Psoas muscle (tissue), 8 donors: ENCODE measurements at places on chromosomes 1 and 21.

GRCh38 chr21:43731891-43732711 is 13.2 kb downstream of the PDXK start:
- DNase-seq, result peak; percentile 61

DNA sequence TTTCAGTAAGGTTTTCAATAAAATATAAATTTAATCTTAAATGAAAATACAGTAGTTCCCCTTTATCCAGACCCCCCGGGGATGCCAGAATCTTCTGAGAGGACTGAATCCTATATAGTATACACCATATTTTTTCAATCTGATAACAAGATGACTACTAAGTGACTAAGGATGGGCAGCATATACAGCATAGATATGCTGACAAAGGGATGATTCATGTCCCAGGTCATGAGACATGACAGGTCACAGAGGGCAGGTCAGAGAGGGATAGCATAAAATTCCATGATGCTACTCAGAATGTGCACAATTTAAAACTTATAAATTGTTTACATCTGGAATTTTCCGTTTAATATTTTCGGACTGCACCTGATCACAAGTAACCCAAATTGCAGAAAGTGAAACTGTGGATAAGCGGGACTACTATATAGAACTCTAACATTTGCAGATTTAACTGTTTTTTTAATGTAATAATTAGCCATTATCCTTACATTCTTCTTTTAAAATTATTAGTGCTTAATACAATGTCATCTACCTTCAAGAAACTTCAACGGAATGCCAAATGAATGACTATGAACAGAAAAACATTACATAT is 48.8 kb downstream of the LRRC40 start:
- DNase-seq, result no peak

- no peak for DNase-seq
These were observed 117.5 kb downstream of the TOMM20 start for GRCh38 chr1:235011064-235011598.

DNA sequence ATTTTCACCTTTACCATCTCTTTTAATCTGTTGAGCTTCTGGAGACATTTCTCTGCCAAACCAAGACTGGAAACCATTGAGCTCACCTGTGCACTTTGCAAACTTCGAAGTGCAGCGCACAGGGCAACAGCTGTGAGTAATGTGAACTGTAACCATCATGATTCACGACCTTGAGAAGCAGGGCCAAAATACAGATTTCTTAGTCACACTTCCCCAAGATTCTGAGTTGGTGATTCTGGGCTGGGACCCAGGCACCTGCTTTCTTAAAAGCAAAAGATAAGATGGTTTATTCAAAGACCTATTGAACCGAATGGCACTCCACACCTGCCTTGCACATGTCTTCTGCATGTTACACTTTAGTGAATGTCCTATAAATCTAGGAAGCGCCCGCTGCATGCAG is 10.2 kb downstream of the AGTRAP start:
- no peak for DNase-seq

DNA sequence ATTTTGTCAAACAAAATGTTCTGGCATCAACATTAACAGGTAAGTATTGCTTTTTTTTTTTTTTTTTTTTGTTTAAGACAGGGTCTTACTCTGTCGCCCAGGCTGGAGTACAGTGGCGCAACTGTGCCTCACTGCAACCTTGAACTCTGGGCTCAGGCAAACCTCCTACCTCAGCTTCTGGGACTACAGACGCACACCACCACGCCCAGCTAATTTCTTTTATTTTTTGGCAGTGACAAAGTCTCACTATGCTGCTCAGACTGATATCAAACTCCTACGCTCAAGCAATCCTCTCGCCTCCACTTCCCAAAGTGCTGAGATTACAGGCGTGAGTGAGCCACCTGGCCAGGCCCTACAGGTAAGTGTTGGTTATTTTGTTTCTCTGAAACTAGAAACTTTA is 2.4 kb downstream of the TUT4 start:
- no peak for DNase-seq

GRCh38 chr1:156624814-156625435 is 5.7 kb downstream of the HAPLN2 start:
- no peak for DNase-seq

- no peak for DNase-seq
These were observed 16.2 kb upstream of the ARHGAP29 start for GRCh38 chr1:94253456-94254017.

- no peak for DNase-seq
These were observed 7.9 kb upstream of the NT5C1A start for GRCh38 chr1:39679821-39680220.

GRCh38 chr1:9413071-9413876 is 120.6 kb downstream of the SPSB1 start:
- peak; percentile 82 for DNase-seq

DNA sequence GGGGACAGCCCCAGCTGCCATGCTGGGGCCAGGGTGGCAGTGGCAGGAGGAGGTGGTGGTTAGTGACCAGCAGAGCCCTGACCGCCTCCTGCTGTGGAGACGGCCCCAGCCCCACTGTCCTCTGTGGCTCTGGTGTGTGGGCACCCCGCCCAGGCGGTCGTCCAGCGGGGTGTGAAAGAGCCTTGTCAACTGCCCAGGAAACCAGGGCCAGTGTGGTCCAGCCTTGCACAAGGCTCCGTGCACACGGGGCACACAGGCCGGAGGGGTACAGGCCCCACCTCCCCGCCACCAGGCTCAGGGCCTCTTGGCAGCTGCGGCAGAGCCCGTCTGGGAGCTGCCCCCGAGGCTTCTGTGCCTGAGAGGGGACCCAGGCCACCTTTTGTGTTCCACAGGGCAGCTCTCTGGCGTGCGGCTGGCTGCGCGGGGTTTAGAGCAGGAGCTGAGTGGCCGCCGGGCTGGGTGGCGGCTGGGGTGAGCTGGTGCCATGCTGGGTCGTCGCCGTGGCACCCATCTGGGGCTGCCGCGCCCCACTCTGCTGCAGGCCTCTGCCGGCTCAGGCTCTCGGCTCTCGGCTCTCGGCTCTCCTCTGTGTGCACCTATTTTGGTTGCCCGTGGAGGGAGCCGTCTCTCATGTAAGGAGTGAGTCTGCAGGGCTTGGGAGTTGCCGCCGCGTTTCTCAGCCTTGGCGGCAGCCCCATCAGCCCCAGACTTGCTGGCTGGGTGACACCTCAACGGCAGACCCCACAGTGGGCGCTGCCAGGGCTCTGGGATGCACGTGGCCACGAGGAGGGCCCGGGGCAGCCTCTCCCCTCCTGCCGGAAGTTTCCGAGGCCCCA is 36.1 kb downstream of the SLX9 start:
- DNase-seq, result no peak

DNA sequence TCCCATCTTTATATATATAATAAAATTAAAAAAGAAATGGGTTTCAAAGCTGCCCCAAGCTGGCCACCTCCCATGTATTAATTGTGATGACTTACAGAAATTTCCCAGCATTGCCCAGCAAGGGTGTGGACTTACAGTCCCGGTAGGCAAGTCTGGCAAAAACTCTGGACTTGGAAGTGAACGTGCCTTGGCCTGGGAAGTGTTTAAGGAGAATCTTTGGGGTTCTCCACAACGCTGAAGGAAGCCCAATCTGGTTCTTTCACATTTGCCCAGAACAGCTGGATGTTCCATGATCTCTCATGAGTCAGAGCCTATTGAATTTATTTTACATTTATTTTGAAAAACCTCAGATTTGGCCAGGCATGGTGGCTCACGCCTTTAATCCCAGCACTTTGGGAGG is 98.4 kb upstream of the SLC45A1 start:
- DNase-seq, result no peak

DNA sequence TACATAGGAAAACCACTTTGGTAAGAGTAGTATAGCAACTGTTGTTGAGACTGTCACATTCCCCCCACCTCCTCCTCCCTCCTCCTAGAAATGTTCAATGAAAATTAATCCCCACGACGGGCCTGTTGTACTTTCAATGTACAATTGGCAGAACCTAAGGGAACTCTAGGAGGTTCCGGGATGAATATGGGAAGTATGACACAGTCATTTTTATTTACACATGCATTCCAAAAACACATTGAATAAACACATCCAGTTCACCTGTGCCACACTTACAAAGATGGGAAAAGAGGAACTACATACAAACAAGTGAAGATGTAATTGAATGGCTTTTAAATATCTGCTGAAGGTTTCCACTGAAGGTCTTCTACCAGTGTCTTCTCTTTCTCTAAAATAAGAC is 144.4 kb upstream of the NBPF11 start:
- no peak for DNase-seq

GRCh38 chr1:67672260-67672803 is 12.7 kb upstream of the GADD45A start:
- no peak for DNase-seq

DNA sequence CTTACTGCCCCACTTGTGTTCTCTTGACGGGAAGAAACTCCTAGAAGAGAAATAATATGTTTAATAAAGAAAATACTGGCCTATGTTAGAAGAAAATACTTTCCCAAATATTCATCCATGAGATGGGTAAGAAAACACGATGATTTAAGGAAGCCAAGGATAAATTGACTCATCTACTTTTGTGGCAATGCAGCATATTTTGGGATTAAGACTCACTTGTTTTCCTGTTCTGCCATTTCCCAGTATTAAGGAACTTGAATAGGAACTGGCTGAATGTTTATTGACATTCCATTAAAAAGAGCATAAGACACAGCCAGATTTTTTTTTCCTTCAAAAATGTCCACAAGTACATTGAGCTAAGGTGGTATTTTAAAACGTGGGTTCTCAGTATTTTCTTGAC is 10.9 kb upstream of the ADAMTS5 start:
- DNase-seq, result no peak

DNA sequence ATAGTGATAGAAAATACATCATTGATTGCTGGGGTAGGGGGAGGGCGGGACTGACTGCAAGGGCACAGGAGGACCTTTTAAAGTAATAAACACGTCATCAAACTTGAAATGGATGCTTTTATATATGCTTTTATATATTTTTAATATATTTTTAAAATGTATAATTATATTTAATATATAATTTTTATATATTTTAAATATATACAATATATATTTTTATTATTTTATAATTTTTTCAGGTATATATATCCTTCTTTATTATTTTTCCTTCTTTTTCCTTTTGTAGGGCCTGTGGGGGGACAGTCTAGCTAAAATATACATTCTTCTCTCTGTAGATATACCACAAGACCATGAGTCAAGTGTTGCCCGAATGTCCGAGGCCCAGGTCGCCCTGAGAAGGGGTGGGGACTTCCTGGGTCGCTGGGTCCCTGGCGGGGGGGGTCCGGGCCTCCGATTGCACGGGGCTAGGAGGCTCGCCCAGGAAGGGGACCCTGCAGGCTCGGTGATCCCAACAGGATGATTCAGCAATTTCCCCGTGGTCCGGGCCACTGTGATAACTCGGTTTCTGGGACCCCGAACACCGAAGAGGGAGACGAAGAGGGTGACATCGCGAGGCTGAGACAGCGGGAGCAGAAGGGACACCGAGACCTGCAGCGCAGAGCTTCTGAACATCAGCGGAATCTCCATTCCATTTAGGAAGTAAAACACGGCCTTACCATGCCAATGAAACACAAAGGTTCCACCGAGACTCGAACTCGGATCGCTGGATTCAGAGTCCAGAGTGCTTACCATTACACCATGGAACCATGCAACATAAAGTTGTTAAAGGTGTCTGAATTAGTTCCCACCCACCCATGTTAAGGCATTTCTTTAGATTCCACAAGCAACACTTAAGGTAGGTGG is 112.5 kb upstream of the NBPF11 start:
- no peak for DNase-seq

DNA sequence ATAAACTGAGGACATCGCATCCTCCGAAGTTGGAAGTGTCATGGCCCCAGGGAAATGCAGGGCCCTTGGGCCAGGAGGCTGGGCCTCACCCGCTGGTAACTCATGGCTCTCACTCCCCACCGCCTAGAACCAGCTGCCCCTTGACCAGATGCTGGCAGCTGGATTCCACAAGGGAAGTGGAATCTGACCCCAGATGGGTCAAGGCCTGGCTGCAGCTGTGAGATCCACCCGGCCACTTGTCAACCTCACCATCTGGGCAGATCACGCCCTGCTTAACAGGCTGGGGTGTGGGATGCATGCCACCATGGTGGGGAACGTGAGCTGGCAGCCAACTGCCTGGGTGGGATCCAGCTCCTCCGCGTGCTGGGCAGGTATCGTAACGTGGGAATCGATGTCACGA is 25.5 kb downstream of the KCNAB2 start:
- DNase-seq, result no peak

GRCh38 chr1:162178432-162178831 is 108.9 kb downstream of the NOS1AP start:
- DNase-seq, result no peak

- DNase-seq, result no peak
These were observed 174.2 kb downstream of the RUNX1 start for GRCh38 chr21:34874684-34875513.

DNA sequence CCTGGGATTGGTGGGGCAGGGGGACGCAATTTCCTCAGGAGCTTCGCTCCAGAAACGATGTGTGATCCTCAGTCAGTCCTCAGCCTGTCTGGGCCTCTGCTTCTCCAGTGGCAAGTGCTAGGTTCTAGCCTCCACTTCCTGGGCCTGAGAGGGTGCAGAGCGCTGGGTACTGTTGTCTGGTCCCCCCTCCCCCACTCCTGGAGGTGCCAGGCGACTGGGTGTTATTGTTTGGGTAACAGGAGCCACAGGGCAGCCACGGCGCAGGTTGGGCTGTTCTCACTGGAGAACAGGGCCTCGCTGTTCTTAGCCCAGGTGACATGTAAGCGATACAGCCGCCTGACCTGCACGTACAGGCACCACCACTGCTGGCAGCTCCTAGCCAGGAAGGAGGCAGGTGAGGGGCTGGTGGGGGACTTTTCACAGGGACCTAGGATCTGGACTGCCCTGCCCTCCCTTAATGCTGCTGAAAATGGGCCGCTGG is 2.1 kb downstream of the RPS6KA1 start:
- DNase-seq, result no peak

DNA sequence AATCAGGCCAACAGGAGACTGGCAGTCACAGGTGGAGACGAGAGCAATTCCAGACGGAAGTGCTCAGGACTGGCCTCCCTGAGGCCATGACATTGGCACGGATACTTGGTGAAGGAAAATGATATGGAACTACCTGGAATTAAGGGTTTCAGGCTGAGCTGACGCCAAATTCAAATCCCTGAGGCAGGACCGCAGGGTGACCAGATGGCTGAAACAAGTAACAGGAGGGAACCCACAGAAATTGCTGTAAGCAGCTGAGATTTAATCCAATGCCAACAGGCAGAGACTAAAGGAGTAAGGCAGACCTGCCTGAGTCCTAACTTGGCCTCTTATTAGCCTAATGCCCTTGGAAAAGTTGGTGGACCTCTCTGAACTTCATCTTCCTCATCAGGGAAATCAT is 76.2 kb downstream of the ERG start:
- no peak for DNase-seq

GRCh38 chr1:226700861-226701260 is 38.2 kb downstream of the ITPKB start:
- DNase-seq, result no peak

DNA sequence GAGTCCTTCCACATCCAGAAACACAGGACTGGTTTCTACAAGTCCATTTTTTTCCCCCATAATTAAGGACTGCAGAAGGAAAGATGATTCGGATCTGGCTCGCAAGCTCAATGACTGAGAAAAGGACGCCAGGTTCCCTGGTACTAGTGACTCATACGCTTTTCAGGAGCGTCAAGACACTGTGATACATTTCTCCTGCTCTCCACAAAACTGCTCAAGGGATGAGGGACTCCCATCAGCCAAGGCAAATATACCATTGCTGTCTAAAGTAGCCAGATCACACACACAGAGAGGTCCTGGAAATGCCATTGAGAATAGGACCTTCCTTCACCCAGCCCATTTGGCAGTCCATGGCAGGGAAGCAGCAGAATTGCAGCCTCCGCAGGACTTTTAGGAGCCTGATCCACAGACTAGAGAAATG is 253.6 kb upstream of the IRF2BP2 start:
- no peak for DNase-seq

- no peak for DNase-seq
These were observed 270.8 kb downstream of the COL11A1 start for GRCh38 chr1:102837551-102837950.
